Activated CD8-positive, alpha-beta memory T cell treated with anti-CD3 and anti-CD28 coated beads, Interleukin-2, amount 10 ng/mL, durations not matched to agents 7 days and 5 days (primary cell): ENCODE measurements at places on chromosomes 1 and 21. TPM values are rescaled to one million over a fixed set of nuclear protein-coding genes. Genes with fewer than 3 reads are reported as not detected.

The ID3 gene
- total RNA-seq: 34.2 TPM

- DNase-seq: no peak
These were observed 16.2 kb downstream of the LRRC8D start for GRCh38 chr1:89837036-89837481.

The OR2T29 gene
- not detected for total RNA-seq

The SLC9A1 gene
- total RNA-seq: 25.8 TPM

The RBM15 gene
- 122 TPM for total RNA-seq

The LAMC2 gene
- not detected for total RNA-seq

GRCh38 chr1:109158433-109158832, 44.5 kb downstream of the ELAPOR1 start:
- DNase-seq: no peak
